ENCODE measurements at places on chromosomes 12 and 14.
A peak's percentile ranks its signal among the peaks of the same experiment; 100 is the strongest.

- no peak for DNase-seq
These were observed 50.1 kb upstream of the HIF1A start for GRCh38 chr14:61645247-61645646.

GRCh38 chr12:29350080-29350479, 30.9 kb downstream of the ERGIC2 start:
- peak; percentile 46 for DNase-seq

DNA sequence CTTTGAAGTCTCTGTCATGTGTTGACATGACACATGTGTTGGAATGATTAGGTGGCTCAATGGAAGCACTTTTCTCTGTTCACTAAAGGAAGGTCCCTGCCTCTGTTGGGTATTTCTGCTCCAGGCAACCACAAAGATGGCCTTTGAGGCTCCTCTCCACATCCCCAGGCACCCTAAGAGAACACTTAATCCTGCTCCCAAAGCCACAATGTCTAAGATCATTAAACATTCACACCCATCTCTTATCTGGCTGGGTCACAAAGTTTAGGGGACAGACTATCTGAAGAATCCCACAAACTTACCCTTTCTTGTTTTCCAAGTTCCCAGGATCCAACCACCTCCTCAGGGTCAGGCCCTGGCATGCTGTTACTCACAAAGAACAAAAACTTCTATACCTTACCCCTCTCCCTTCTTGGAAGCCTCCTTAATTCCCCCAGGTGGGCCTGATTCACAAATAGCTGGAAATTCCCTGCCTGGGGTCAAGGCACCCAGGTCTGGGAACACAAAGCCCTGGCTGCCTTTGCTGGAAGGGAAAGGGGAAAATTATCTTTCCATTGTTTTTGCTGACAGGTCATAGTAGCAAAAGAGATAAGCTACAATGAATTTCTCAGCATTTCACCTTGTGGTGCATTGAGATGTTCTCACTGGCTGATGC, 333.7 kb downstream of the PCNX1 start:
- DNase-seq = no peak

- DNase-seq = no peak
These were observed 31.8 kb downstream of the SLC16A7 start for GRCh38 chr12:59627582-59627981.

- DNase-seq = no peak
These were observed 6.1 kb upstream of the AMIGO2 start for GRCh38 chr12:47085815-47086252.

- no peak for DNase-seq
These were observed 33.2 kb downstream of the ZNF664 start for GRCh38 chr12:124006085-124006845.

GRCh38 chr14:50093496-50093895, 22.9 kb downstream of the VCPKMT start:
- DNase-seq = no peak

- DNase-seq = no peak
These were observed 39.6 kb downstream of the CMKLR1 start for GRCh38 chr12:108299516-108299915.

DNA sequence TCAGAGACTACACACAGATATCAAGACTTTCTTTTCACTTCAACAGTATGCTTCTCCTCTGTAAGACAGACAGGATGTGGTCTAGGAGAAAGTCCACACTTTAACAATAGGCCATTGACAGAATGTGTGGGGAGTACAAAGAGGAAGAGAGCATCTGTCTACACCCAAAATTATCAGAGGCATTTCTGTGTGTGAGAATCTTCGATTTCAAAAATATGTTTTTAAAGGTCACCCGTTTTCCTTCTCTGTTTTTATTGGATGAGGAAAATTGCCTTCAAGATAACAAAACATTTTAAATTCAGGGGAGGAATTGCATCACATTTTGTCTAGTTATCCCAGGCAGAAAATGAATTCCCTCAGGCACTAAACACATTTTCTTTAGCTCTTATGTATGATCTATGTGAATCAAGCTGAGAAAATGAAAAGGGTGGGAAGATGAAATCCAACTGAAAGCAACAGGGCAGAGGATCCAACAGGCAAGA, 16.4 kb downstream of the NAV3 start:
- no peak for DNase-seq

DNA sequence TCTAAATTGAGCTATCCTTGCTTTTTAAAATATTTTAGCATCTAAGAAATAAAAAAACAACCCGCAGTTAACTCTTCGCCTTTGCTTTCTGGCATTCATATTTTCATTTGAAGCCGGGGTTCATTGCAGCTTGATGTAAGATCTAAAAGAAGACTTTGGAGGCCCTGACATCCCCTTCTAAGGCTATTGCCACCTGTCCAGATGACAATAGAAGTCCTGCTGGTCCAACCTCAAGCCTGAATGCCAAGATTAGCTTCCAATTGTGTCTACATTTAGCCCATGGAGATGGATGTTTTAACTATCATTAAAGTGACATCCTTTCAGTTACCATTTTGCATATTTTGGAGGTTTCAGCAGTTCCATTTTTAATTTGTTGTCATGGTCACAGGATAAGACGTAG, 51.6 kb upstream of the ATP2A2 start:
- no peak for DNase-seq

GRCh38 chr12:39587225-39587624, 32.4 kb downstream of the ABCD2 start:
- no peak for DNase-seq

GRCh38 chr12:67765776-67766766, 117.5 kb downstream of the DYRK2 start:
- no peak for DNase-seq

DNA sequence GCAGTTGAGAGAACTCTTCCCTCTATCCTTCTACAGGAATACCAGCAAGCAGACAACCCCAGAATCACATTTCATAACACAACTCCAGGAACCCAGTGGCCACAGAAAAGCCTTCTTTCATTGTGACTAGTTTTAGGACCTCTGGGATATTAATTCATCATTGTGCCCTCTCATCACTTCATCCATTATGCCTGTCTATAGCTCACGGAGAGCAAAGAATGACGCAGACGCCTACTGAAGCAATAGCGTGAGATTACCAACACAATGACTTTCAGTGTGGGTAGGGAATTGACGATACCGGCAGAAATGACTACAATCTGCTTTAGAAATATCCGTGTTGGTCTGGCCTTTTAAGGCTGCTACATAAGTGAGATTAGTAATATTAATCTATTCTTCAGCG, 158.1 kb upstream of the FOXG1 start:
- no peak for DNase-seq

DNA sequence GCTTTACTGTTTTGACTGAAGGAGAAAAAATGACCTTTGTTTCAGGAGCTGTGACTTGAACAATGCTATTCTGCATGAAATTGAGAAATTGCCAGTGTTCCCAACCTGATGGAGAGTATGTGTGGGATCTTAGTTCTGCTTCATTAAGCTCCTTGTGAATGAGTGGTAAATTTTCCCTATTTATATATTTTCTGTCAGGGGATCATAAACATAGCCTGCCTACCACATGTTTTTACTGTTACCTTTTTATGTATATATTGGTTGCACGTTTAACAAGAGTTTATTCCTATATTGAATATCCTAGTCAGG, 271.7 kb downstream of the PDZRN4 start:
- peak; percentile 6 for DNase-seq

DNA sequence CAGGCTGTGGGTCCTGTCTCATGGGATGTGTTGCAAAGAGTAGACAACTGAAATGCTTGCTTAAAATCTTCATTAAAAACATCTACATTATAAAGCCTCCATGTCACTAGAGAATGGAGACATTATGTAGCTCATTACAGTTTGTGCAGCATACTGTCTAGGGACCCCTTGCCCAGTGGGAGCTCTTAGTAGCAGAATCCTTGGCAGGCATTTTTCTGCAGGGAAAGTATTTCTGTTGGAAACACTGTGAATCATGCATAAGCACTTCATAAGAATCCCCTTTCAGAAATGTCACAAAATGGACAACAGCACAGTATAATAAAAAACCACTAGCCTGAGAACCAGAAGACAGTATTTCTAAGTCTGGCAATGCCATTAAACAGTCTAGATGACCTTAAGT, 174.3 kb downstream of the MGAT4C start:
- no peak for DNase-seq

DNA sequence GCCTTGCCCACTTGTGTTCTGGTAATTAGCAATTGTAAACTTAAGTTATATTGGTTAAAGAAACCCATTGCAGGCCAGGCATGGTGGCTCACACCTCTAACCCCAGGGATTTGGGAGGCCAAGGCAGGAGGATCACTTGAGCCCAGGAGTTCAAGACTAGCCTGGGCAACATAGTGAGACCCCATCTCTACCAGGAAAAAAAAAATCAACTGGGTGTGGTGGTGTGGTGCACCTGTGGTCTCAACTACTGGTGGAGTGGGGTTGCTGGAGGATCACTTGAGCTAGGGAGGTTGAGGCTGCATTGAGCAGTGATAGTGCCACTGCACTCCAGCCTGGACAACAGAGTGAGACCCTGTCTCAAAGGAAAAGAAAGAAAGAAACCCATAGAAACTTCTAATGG, 13.7 kb downstream of the YY1 start:
- DNase-seq = no peak

DNA sequence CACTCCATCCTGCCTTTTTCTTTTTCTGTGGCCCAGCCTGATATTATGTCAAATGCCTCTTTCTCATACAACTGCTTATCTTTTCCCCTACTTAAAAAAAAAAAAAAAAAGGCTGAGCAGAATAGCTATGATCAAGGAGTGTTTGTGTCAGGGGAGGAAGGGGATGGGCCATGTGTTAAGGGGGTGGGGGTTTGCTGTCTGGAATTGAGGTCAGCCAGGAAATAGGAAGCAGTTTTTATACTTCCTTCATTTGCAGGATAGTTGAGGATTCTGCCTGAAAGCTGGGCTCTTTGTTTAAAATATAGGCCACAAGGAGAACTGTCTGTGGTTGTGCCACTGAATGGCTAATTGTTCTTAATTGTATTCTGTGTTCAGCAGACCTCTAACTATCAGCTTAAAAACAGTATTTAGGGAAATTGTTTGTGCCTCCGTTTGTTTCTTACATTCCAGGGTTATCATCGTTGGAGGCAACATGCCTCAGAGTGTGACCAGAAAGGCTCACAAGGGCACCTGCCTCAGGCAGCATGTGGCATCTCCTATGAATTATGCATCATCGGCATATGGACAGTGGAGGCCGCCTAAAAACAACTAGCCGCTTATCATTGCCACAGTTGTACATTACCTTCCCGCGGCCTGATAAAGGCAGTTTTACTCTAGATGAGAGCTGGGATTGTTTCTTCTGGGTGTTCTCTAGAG, 96.0 kb downstream of the SRGAP1 start:
- peak; percentile 48 for DNase-seq

- peak; percentile 75 for DNase-seq
These were observed 36.8 kb upstream of the G2E3 start for GRCh38 chr14:30521899-30522736.

- DNase-seq = no peak
These were observed 14.3 kb upstream of the ATP23 start for GRCh38 chr12:57927086-57927485.

GRCh38 chr12:109732321-109733305, 19.0 kb downstream of the FAM222A start:
- DNase-seq = no peak

GRCh38 chr12:31783996-31784645, 55.3 kb upstream of the AMN1 start:
- DNase-seq = peak; percentile 99

GRCh38 chr14:73743431-73743931, 29.3 kb upstream of the PNMA1 start:
- no peak for DNase-seq

DNA sequence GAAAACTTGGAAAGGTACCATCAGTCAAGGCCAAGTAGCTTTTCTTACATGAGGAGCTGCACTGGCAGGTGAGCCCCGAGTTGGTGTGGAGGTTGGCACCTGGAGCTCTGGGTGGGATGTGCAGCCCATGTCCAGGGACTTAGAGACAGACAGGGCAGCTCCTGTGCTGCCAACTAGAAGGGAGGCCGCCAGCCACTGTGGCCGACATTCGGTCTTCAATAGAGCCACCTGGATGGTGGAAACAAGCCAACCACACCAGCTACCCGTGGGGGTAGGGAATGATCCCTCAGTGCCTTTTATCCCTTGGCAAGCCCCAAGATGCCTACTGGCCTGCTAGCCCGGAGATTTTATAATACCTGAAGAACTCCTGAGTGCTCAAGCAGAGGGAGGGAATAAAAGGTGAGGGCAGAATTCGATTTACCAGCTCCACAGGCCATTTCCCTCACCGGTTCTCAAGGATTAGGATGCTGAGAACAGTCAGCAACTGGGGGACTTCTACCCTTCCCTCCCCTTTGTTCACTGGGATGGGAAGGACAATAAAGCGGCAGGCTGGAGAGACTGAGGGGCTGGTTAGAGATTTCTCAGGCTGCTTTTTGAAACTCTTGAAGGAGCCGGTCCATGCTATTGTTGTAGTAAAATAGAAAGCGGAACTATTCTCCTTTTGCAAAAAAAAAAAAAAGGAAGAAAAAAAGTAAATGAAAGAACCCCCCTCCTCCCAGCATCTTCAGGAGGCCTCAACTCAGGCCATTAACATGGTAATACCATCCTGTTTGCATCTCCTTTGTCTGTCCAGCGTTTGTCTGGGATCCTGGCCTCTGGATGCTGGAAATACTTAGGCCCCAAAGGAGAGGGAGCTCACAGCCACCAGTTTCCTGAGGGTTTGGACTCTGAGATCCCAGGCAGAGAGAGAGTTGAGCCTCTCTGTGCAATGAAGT, 321.6 kb downstream of the ZFP36L1 start:
- DNase-seq = no peak

GRCh38 chr12:42586268-42586667, 3.3 kb downstream of the PRICKLE1 start:
- no peak for DNase-seq

DNA sequence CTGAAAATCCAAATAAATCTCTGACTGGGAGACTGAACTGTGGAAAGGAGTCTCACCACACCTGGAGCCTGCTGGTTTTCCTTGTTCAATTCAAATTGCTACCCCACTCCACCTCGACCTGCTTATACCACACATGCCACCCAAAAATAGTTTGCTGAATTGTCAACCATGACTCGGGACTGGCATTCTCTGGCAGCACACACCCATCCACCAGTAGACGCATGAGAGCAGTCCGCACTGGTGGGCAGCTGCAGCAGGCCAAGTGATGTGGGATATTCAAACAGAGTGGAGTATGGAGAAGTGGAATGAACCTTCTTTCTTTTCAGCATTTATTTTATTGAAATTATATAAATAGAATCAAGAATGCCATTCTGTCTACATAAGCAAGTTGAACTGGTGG, 38.7 kb upstream of the SYCP3 start:
- no peak for DNase-seq
